ENCODE measurements at places on chromosomes 13 and 19.

GRCh38 chr13:28046981-28047380 is 53.4 kb downstream of the FLT3 start:
- peak; percentile 26 for DNase-seq

DNA sequence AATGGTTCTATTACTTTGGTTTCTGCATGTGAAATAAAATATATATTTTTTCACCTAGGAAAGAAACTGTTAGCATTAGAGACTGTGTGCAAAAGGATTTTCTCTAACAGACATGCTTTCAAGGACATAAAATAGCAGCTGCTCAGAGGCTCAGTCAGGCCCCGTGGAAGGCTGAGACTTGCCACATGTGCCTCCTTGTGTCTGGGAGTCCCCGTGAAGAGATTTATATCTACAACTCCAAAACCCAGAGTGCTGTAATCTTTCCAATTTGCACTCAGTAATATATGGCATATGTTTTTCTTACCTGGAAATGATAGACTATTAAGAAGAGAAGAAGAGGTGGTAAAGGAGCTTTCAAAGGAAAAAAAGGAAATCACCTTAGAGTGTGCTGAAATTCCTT is 371.6 kb upstream of the OBI1 start:
- DNase-seq: no peak

DNA sequence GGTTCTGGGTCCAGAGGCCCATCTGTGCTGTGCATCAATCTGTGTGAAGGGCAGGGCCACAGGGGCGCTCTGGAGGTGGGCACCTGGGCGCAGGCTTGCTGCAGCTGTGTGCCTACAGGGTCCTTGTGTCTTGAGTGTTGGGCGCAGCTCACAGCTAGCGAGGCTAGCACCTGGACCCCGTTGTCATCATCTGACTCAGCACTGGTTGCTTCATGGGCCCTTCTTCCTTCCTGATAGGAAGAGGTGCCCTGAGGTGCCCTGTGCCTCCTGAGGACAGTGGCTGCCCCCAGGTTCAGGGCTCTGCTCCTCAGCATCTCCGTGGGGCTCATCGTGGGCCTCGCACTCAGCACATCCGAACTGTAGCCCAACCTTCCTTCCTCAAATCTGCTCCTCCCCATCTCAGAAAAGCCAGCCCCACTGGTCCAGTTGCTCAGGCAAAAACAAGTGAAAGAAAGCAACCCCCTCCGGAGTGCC is 54.8 kb downstream of the GATAD2A start:
- DNase-seq: no peak

GRCh38 chr19:45450012-45450333 is 17.8 kb upstream of the FOSB start:
- DNase-seq: no peak

GRCh38 chr13:21242236-21242635 is 65.8 kb downstream of the MRPL57 start:
- no peak for DNase-seq

- DNase-seq: no peak
Measured at GRCh38 chr13:28329395-28330158, 165.4 kb downstream of the FLT1 start.

- no peak for DNase-seq
Measured at GRCh38 chr19:43597876-43598275, 1.5 kb downstream of the ZNF576 start.

- no peak for DNase-seq
Measured at GRCh38 chr13:36806102-36806501, 12.9 kb upstream of the RFXAP start.

DNA sequence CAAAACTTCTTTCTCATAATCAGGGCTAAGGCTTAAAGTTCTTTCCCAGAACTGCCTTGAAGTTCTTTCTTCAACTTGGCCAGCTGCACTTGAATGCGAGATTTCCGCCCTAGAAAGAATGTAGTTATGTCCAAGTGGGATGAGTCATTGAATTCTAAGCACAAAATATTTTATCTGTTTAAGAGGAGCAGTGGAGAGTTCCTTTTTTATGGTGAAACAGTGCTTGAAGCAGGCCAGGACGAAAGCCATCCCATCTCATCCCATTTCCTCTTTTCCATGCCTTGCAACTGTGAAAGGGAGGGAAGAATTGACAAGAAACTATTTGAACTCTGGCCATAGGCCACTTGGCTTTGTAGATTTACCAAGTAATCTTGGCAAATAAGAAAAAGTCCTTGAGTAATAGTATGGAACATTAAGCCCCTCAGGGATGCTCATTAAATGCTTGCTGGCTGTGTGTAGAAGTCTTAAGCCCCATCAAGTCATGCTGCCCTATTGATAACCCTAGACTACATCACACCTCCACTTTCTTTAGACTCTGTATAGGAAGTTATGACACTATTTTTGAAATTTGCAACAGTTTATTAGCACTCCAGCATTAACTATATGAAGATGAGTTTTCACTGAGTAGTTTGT is 174.5 kb downstream of the KCTD12 start:
- DNase-seq: no peak

DNA sequence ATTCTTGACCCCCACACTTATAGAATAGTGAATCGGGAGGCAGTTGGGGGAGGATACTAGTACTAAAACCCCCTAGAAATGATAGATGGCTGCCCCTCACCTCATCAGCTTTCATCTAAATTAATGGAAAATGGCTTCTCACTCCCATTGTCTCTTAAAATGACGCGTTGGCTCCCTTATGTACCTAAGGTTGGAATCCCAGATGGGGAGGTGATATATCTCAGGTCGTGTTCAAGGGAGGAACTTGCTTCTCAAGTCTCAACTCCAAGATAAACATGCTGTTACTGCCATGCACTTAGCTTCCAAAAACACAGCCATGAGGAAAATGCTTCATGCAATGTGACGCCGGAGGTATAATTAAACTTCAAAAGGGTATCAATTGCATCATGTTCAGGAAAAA is 18.8 kb upstream of the UBE2L5 start:
- DNase-seq: no peak

DNA sequence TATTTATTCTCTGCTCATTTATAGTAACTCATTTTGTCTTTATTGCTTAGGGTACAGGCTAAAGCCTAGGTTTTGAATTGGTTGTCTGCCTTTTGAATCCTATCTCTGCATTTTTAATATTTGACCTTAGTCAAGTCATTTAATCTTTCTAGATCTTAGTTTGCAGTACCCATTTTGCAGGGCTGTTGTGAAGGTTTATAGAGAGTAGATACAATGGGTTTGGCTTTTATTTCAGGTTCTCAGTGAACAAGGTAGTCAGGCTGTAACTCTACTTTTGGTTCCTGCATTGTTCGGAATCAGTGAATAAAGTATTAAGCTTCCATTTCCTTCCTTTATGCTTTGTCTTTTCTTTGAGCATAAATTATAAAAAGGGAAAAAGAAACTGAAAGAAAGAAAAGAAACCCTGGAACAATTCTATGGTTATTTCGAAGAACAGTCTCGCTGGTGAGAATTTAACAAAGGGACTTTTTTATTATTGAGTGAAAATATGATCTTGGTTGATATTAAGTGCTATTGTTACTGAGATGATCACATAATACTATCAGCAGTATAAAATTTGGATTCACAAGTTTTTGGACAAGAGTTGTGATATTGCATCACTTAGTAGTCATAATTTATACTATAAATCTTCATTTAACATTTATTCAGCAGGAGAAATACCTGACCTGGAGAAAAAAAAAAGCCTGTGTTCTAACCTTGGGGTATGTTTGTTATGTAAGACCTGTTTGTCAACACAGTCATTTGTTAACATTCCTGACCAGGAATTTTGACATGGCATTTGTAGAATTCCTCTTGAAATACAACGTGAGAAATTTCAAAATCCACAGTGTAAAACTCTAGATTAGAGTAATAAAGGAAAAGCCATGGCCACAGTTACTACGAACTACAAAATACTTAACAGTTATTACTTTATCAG is 91.3 kb downstream of the ZMYM2 start:
- DNase-seq: no peak

- no peak for DNase-seq
Measured at GRCh38 chr13:110448230-110448629, 113.3 kb downstream of the RAB20 start.

- peak; percentile 84 for DNase-seq
Measured at GRCh38 chr19:46192992-46193650, 36.4 kb upstream of the IGFL1 start.

DNA sequence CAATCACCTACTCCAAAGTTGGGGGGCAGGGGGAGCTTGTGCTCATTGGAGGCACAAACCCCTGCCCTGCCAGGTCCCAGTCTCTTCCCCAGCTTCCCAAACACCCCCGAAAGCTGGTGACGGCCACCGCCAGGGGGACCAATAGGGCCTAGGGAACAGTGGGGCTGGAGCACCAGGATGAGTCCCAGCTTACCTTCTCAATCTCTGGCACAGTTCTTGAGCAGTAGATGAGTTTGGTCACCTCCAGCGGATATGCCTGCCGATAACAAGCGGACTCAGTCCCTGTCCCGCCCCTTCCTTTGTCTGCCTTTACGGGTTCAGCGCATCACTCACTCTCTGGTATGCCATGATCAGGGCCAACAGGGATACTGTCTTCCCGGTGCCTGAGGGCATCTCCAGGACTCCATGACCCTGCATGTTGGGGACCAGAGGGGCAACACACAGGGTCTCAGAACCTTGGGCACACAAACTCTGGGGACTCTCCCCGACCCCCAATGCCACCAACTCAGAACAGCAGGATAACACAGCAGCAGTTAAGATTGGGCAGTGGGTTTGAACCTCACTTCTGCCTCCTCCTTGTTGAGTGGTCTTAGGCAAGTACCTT is 1.5 kb downstream of the ERCC2 start:
- no peak for DNase-seq

GRCh38 chr19:40687525-40688016 is 2.9 kb downstream of the NUMBL start:
- DNase-seq: no peak

- DNase-seq: no peak
Measured at GRCh38 chr19:41295499-41295898, 14.5 kb upstream of the CCDC97 start.

DNA sequence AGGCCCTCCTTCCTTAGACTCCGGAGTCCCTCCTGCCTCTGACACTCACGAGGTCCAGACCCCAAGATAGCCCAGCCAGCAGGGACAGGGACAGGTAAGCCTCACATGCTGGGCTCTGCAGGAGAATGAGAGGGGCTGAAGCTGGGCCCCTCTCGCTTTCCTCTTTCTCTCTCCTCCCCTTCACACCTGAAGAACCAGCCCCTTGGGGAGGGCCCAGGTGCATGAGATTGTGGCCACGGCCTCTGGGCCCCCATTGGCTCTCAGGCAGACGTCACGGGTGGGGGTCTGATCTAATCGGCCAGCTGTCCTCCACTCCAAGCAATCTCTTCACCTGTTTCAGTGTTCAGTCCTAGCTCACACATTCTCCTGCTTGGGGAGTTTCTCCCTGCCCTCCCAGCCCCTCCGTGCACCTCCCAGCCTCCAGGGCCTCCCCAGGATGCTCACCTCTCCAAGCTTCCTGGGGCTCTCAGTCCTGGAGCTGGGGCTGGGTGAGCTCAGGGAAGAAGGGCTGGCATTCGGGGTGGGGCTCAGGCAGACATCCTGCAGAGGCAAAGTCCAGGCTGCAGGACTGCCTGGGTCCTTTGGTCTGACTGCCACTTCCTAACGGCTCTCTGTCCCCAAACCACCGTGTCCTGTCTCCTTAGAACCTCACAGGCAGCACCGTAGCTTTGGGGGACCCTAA is 2.8 kb downstream of the TMEM150B start:
- no peak for DNase-seq

- no peak for DNase-seq
Measured at GRCh38 chr13:102584434-102584833, 12.4 kb upstream of the TPP2 start.

GRCh38 chr19:42370068-42370520 is 20.0 kb downstream of the CNFN start:
- no peak for DNase-seq

DNA sequence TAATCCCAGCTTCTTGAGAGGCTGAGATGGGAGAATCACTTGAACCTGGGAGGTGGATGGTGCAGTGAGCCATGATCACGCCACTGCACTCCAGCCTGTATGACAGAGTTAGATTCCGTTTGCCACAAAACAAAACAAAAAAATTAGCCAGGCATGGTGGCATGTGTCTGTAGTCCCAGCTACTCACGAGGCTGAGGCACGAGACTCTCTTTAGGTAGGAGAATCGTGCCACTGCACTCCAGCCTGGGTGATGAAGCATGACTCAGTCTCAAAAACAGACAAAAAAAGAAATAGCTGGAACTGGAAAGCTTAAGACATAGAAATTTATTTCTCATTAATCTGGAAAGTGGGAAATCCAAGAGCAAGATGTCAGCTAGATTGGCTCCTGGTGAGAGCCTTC is 20.2 kb upstream of the ZNF808 start:
- DNase-seq: no peak

DNA sequence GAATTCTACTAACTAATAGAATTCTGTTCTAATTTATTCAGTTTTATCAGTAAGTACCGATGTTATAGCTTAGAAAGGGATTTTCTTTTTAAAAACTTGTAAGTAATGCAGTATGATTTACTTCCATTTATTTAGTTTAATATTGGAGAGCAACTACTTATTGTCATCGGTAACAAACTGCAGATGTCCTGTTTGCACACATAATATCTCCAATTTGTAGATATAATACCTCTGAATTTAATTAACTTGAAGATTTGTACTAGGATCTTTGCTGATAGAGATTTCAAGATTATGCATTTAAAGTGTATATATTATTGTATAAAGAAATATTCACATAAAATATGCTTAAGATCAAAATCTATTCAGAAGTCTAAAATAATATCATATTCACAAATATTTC is 356.7 kb downstream of the PCDH17 start:
- no peak for DNase-seq

DNA sequence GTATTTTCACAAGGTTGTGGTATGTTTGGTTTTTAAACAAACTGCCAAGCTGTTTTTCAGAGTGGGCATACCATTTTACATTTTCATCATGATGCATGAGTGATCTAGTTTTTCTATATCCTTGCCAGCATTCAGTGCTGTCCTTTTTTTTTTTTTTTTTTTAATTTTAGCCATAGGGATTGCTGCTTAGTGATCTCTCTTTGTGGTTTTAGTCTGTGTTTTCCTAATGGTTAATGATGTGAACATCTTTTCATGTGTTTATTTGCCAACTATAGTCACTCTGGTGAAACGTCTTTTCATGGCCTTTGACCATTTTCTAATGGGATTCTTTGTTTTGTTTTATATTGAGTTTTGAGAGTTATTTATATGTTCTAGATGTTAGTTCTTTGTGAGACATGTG is 59.7 kb downstream of the SHISA2 start:
- DNase-seq: no peak

GRCh38 chr13:113493315-113493951 is 2.9 kb upstream of the DCUN1D2 start:
- peak; percentile 67 for DNase-seq

DNA sequence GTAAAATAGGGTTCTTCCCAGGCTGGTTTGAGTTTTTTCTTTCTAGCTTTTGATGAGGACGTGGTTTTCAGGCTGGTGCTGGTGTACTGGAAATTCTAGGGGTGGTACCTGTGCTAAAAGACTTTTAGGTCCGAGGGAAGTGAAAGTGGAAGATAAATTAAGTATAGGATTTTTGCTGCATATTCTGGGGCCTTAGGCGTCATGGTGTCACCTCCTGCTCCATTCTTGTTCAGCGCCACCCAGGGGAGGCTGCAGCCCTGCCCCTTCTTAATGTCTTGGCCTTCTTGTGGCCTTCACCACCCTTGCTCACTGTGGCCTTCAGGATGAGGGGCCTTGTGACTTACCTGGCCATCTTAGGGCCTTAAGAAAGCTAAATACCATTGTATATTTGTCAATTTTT is 12.4 kb downstream of the ZNF552 start:
- DNase-seq: no peak
